Occipital lobe (tissue), 3 donors: ENCODE measurements at places on chromosomes 13 and 19.

GRCh38 chr13:48078251-48078656, 16.6 kb downstream of the MED4 start:
- no peak for DNase-seq

GRCh38 chr13:51844862-51845573, at the start of gene TMEM272:
Gene TMEM272, minus strand, starts transcription at chr13:51845177. Its CDS starts 6,647 bp downstream, at chr13:51838530.
- peak; percentile 26 for DNase-seq

- no peak for DNase-seq
These were observed 381.6 kb downstream of the KLF5 start for GRCh38 chr13:73440296-73440895.

DNA sequence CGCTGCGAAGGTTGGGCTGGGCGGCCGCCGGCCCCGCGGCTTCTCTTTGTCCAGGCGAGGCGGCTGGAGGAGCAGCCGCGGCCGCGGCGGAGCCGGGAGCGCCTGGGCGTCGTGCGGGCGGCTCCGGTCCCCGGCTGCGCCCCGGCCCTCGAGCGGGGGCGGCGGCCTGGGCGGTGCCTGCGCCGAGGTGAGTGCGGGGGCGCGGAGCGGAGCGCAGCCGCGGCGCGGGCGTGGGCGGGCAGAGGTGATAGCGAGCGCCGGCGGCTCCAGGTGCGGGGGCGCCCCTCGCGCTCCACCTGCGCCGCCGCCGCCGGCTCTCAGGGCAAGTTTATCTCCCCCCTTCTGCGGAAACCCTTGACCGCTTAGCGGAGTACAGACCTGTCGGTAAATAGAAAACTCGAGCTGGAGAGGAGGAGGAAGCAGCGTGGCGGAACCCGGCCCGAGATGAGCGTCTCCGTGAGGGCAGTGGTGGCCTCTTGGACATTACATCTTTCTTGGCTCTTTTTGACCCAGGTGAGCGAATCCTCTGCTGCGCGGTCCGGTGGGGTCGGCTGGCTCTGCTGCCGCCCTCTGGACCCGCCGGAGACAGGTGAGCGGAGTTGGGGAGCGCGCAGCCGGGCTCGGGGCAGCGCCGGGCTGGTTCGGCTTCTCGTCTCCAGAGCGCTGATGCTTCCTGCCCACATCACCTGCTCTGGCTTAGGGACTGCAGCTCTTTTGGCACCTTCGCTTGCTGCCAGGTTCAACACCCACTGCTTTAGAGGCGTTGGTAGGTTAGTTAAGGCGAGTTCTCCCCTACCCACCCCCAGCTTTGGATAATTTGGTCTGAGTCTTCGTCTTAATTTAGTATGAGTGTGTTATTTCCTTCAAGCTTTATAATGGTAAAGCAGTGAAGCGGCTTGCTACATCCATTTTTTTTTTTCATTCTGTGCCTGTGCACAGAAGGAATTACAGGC, at the start of gene MTUS2:
Gene MTUS2 (plus strand): TSS at position 241 of the 953 bp plus-strand sequence.
- DNase-seq = peak; percentile 34

GRCh38 chr13:43128504-43128961, 105.1 kb downstream of the DNAJC15 start:
- DNase-seq = no peak

- no peak for DNase-seq
These were observed 351.1 kb downstream of the DCT start for GRCh38 chr13:94128430-94128829.

GRCh38 chr13:25525884-25526283, 154.1 kb downstream of the ATP8A2 start:
- no peak for DNase-seq

GRCh38 chr19:55927991-55928390, 4.1 kb downstream of the NLRP13 start:
- no peak for DNase-seq

DNA sequence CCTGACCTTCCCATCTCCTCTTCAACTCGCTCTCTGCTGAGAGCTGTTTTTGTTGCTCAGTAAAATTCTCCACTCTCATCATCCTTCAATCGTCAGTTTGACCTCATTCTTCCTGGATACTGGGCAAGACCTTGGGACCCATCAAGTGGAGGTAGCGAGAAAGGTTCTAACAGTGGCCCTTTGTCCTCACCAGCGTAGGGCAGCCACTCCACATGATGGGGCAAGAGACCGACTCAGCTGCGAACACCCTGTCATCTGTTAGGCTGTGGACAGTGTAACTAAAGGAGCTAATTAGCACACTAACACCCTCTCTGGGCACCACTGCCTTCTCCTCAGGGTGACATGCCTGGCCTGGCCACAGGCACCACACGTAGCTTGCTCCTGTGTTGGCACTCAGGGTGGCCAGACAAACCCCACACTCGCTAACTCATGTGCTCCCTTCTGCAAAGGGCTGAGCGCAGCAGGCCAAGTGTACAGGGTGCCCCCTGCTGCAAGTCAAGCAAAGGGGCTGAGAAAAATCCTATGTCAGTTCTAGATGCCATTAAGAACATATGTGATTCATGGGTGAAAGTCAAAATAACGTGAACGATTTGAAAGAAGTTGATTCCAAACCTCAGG, 1216.0 kb downstream of the SLITRK5 start:
- DNase-seq = no peak
